Activated CD4-positive, CD25-positive, alpha-beta regulatory T cell (primary cell): ENCODE measurements at places on chromosomes 2 and 18.

GRCh38 chr18:21851327-21851961 is 110.9 kb downstream of the MIB1 start:
- no peak for DNase-seq

DNA sequence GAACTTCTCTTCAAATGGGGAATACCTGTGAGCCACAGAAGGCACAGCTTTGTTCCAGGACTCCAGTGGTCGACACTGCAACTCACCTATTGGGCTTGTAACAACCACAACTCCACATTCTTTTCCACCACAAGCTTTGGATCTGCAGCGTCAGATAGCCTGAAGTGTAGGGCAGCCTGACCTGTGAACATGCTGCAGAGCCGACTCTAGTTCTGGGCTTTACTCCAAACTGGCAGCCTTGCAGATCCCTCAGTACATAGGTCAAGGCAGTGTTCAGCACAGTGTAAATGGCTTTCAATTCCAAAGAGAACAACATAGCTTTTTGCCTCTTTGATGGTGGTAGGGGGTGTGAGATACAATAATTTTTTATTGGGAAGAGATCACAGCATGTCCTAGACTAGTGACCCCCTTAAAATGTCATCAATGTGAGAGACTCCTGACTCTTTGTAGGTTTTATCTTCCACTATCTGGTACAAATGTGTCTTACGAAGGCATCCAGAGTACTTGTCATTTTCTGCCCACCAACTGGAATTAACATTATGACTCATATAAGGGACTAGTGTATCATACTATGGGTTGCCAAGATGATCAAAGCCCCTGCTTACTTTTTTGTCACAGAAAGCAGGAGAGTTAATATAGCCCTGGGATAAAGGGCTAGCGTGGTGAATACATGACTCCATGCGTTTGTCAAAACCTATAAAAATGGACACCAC is 149.8 kb downstream of the COPS8 start:
- DNase-seq, result no peak

GRCh38 chr2:86042256-86043168 is 63.2 kb downstream of the POLR1A start:
- DNase-seq, result no peak

GRCh38 chr2:75055142-75055819 is 96.8 kb downstream of the POLE4 start:
- no peak for DNase-seq

DNA sequence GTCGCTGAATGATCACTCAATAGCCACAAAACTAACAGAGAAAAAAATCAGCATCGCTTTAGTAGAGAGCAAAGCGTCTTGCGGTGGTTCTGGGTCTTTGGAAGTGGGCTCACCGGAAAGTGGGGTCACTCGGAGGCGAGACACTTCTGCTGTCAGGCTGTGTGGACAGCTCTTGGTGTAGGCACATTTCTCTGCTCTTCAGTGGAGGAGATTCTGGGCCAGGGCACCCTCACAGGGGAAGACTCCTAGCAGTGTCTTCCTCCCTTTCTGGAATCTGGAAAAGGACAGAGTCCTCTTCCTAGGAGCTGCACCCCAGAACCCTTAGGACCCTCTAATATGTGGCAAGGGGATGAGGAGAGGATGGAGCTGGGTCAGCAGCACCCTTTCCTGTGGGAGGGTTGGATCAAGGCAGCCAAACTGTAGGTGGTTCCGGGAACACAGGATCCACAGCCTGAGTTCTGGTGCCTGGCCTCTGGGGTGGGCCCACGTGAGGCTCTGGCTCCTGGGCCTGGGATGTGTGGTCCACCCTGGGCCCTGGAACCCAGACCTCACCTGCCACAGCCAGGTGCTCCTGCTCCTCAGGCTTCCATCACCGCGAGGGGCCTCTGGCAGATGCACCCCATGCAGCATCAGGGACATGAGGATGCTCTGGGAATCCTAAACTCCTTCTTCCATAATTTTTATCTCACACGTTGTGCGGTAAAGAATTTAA is 25.1 kb downstream of the GPR35 start:
- no peak for DNase-seq

DNA sequence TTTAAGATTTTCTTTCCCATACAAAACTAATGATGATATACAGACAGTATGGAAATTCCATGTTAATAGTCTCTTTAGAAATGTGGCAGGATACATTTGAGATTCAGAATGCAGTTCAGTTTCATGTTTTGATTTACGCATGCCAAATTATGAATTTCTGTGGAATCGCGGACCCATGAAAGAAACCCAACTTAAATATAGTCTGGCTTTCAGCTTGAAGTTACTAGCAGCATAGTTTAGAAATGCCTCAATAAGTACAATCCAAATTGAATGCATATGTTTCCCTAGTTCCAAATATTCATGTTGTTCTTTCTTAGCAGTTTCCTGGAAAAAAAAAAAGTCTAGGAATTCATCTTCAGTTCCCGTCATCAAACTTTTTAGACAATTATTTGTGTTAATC is 164.1 kb upstream of the RASGRP3 start:
- no peak for DNase-seq

DNA sequence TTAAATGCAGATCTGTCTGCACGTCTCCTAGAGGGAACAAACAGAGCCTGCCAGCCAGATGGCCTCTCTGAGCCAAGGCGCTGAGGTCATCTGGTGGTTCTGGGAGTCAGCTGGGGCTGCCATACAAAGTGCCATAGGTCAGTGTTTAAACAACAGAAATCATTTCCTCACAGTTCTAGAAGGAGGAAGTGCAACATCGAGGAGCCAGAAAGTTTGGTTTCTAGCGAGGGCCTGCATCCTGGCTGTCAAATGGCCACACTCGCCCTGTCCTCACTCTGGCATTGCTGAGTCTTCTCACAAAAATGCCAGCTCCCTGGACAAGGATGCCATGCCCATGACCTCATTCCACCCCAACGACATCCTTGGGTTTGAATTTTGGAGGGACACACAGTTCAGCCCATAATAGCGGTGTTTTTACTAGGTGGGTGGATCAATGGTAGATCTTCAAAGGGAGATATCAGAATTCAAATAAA is 59.6 kb downstream of the MYT1L start:
- no peak for DNase-seq

DNA sequence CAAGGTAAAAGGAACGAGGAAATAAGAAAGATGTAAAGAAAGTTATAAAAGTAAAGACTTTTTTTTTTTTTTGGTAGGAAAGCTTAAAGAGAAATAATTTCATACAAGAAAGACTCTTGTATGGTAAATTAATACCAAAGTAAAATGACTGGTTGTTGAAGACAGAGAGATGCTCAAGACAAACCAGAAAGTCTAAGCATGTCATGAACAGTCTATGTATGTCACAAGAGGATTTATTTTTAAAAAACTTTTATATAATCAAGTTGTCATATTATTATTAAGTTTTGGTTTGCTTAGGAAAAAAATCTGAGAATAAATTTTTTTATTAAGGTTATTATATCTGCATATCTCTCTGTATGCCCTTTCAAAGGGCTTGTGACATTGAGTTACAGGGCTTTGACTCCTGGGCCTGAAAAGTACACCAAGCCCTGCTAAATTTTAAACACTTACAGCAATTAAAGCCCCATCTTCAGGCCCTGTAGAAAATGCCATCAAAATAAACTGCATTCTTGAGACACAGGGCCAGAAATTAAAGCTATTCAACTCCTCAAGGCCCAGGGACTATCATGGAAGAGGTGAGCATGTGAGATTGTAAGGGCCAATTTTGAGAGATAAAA is 10.9 kb upstream of the SGPP2 start:
- no peak for DNase-seq

- no peak for DNase-seq
Measured at GRCh38 chr2:79116997-79117928, 3.0 kb upstream of the REG1A start.

DNA sequence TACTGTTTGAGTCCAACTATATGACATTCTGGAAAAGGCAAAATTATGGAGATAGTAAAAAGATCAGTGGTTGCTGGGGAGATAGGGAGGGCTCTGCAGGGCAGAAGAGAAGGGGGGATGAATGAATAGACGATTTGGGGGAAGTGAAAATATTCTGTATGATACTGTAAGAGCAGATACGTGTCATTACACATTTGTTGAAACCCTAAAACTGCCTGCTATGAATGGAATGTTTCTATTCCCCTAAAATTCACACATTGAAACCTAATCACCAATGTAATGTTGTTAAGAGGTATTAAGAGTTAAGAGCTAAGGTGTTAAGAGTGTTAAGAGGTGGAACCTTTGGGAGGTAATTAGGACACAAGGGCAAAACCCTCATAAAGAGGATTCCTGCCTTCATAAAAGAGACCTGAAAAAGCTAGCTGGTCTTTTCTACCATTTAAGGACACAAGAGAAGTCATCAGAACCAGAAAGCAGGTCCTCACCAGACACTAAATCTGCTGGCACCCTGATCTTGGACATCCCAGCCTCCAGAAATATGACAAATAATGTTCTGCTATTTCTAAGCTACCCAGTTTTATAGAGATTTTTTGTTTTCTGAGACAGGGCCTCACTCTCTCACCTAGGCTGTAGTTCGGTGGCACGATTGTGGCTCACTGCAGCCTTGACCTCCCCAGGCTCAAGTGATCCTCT is 76.2 kb downstream of the ATAD2B start:
- no peak for DNase-seq

GRCh38 chr2:26725521-26725820 is 32.9 kb downstream of the KCNK3 start:
- DNase-seq, result no peak

DNA sequence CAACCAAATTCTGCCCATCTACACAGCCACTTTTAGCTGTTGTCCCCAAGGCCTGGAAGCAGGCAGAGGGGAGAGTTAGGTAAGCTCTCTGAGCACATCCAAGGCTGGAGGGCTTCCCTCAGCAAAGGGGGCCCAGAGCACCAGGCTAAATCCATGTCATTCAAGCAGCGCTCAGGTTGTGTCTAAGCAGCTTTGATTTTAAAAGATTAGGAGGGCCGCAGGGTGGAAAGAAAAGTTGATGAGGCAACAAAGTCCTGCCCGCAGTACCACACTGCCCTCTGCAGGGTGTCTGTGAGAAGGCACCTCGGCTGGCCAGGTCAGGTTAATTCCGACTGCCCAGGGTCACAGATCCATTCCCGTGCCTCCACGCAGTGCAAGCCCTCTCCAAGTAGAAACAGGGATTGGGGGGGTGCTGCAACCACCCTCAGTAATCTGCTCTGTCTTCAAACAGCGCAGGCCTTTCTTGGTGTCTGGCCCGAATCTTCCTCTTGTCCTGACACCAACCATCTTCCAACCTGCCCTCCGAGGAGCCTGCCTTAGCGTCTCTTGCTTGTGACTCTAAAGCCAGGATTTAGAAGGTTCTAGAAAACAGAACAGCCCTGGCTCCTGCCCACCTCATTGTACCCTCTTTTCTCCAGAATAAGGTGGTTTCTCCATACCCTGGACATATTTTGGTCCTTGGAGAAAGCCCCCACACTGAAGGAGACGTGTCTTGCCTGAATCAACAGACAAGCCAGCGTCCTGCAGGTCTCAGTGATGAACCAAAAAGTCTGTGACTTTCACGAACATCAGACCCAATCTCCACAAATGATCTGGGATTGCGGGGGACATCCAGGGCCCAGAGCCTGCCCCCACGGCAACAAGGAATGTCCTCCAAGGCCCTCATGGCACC is 289.2 kb downstream of the TNS1 start:
- peak; percentile 58 for DNase-seq

DNA sequence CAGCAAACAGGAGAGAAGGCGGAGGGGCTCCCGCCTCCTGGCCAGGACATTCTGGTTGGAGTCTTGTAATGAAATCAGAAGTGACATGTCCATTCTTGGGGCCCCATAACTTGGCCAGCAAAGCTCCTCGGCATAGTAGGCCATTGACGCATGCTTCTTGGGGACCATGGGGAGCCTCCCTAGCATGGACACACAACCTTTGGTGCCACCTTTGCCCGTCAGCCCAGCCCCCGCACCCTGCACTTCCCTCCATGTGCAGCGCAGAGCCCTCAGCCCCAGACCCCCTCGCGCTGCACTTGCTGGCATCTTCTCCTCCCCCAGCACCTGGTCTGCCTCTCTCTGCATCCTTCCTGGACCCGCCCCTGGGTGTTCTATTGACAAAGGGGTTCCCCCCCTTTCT is 23.1 kb downstream of the DCDC2C start:
- DNase-seq, result no peak

DNA sequence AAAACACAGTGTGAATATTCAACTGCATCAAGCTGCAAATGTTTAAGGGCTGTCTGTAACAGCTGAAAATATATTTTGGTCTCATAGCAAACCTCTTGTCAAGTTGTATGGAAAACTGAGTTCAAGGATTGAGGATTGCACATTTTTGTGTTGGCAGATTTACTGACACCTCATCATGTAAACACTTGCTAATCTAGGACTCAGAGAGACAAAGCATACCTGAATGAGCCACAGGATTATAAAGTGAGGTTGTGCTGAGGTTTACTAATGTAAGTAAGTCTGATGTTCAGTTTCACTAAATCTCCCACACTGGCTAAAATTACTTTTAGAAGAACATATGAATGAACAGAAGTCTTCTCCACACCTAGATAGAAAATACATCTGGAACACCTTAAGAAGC is 1993.1 kb upstream of the CELF4 start:
- DNase-seq, result no peak

DNA sequence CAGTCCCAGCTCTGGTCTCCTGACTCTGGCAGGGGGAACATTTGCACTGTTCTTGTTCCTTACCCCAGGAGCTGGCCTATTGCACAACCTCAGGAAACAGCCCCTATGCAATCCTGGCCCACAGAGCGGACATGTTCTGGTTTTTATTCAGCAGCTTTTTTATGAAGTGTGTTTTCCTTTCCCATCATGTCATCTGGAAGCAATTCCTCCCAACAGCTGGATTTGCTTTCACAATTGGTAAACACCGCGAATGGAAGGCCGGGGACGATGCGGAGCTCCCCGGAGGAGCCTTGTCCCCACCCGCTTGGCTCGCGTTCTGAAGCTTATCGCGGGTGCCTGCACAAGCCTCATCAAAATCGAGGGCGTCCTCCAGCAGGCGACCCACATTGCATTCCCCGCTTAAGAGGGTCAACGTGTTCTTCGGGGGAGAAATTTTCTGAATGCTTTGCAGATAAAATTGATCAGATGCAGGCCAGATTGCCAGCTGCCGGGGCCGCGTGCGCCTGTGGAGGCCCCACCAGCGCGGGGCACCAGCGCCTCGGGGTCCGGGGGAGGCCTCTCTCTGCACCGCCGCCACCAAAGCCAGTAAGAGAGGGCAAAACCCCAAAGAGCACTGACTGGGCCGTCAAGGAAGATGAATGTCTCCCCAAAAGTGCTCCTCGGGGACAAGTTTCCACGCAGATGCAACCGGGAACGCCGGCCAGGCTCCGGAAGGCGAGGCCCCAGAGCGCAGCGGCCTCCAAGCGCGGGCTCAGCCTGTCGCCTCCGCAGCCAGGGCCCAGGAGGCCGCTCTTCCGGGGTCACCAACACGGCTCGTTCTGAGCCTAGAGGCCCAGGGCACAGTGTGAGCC is 60.3 kb upstream of the SP3 start:
- DNase-seq, result no peak

- no peak for DNase-seq
Measured at GRCh38 chr2:209834767-209835166, 63.1 kb downstream of the UNC80 start.

GRCh38 chr18:65206551-65207260 is 544.1 kb upstream of the CDH7 start:
- no peak for DNase-seq

DNA sequence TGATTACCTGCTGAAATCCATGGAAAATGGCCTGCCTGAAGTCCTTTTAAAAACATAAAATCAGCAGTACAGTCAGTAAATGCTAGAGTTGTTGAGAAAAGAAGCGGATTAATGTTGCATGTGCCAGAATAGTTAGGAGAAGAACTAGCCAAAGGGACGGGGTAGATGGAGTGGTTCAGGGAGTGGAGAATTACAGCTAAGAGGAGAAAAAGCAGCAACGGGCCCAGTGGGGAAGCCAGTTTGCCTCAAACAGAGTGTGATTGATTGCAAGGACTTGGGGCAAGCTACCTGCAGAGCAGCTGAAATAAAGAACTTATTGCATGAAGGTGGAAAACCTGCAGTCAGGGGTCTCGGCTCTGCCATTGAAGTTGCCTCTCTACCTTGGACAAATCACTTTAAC is 79.1 kb downstream of the NRP2 start:
- DNase-seq, result no peak
